ENCODE measurements at places on chromosomes 7 and 10.

GRCh38 chr10:59245686-59246085, 69.2 kb downstream of the PHYHIPL start:
- no peak for DNase-seq

- no peak for DNase-seq
Measured at GRCh38 chr7:139990142-139990535, 72.6 kb downstream of the PARP12 start.

DNA sequence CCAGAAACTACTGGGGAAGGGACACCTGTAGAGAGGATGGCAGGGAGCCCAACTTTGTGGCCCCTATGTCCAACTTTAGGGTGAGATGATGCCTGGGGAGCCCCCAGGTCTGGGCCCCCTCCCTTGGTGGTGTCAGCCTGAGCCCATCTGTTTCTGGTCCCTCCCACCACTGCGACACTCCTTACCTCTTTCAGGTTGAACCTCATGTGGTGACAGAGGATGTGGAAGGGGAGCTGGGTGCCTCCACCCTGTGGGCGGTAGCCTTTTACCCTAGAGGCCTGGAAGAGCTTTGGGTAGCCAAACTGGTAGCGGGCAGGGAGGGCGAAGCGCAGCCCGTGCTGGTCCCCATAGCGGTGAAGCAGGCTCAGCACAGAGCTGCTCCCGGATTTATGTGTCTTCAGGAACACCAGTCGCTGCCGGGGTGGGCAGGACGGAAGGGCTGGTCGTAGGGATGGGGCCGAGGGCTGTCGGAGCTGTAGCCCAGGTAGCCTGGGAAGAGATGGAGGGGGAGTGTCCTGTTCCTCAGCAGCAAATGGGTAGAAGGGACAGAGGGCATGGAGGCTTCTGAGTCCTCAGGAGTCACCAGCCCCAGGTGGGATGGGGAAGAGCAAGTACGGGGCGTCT, 2.0 kb downstream of the GAL3ST4 start:
- no peak for DNase-seq

DNA sequence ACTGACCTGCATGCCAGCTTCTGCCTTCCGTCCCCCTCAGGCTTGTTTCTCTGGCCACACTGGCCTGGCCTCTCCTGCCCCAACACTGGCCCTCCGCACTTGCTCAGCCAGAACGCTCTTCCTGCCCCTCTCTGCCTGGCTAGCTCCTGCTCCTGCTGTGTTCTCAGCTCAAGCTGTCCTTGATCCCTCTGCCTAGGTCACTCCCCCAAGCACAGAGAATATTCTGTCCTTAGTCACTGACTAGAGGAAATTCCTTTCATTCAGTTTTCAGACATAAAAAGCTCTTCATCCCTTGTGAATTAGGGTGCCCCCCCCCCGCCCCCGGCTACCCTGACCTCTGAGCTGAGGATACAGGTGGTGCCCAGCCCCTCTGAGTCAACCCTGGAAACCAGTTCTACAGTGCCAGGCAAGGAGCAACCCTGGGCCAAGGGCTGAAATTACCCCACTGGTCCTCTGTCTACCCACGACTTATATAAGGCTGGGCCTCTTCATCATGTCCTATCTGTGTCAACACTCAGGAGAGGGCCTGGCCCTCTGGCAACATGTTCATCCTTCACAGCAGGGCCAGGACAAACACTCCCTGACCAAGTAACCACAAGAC, 6.6 kb upstream of the SGPL1 start:
- DNase-seq = no peak

- no peak for DNase-seq
Measured at GRCh38 chr7:30841025-30841735, 70.0 kb downstream of the MINDY4 start.

- peak; percentile 89 for DNase-seq
Measured at GRCh38 chr10:50325449-50326171, 74.3 kb upstream of the ASAH2 start.

Data from fibroblast of skin of left biceps (primary cell).